ENCODE measurements at places on chromosomes 3 and 15.

DNA sequence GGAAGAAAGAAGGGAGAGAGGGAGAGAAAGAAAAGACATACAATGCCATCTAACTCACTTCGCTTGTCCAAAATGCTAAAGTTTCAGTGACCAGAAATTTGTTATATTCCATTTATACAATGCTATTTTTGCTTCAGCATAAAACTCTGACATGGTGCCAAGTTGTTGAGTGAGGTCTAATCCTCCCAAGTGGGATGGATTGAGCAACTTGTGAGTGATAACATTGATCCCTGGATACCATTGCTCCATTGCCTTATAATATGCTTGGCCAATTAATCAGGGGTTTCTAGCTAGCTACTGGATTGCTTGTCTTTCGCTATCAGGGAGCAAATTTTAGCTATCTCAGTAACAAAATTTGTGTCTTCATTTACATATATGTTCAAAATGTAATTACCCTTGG, 615.6 kb upstream of the DPPA4 start:
- DNase-seq, result no peak

GRCh38 chr3:40876009-40876408, 323.3 kb upstream of the CTNNB1 start:
- no peak for DNase-seq

GRCh38 chr3:4359805-4360502, 56.8 kb downstream of the SETMAR start:
- DNase-seq, result no peak

- DNase-seq, result peak; percentile 74
These were observed 115.0 kb downstream of the NR1D2 start for GRCh38 chr3:24060055-24060454.

DNA sequence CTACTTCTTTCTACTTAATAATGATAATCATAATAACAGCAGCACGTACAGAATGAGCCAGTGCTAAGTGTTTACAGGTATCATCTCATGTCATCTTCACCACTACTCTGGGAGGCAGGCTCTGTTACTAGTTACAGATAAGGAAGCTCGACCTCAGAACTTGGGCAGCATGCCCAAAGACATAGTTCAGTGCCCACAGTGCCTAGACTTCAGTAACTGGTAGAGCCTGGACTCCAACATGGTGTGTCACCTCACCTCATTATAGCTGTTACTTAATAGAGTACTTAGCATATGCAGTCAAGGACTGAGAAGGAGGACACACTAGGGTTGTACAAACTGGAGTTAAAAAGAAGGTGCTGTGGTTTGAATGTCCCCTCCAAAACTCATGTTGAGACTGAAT, 7.6 kb downstream of the GADL1 start:
- DNase-seq, result no peak

- DNase-seq, result no peak
These were observed 60.1 kb downstream of the MGLL start for GRCh38 chr3:127762077-127762786.

GRCh38 chr3:15681668-15682067, 80.1 kb downstream of the BTD start:
- no peak for DNase-seq

GRCh38 chr3:176650478-176650877, 546.8 kb downstream of the TBL1XR1 start:
- peak; percentile 5 for DNase-seq

DNA sequence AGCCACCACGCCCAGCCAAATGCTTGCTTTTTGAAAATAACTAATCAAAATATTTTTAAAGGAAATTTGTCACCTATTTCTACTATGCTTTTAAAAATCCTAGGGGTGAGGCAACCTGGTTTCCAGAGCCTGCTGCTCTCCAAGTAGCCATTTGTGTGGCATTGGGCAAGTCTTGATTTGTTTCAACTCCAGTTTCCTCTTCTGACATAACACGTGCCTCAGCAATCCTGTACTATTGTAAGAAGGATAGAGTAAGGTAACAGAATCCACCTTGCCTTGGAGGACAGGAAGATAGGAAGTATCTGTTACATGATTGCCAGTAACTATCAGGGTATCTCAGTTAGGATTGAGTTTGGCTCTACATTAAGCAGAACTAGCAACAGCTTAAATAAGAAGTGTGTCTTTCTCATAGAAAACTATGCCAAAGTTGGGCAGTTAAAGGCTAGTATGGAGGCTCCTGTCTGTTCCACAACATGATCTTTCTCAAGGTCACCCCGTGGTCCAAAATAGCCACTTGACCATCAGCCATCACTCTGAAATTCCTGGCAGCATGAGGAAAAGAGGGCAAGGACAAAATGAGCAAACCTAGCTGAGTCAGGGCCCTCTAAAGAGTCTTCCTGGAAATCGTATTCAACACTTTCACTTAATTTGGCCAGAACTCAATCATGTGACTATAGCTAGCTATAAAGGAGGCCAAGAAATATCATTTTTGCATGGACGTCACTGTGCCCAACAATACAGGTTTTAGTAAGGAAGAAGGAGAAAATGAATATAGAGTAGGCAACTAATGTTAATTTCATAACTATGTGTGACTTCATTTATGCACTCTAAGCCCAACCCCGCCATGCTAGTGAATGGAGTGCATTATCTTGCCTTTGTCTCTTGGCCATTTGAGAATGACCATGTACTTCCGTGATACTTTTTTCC, 66.1 kb downstream of the HMG20A start:
- DNase-seq, result no peak

DNA sequence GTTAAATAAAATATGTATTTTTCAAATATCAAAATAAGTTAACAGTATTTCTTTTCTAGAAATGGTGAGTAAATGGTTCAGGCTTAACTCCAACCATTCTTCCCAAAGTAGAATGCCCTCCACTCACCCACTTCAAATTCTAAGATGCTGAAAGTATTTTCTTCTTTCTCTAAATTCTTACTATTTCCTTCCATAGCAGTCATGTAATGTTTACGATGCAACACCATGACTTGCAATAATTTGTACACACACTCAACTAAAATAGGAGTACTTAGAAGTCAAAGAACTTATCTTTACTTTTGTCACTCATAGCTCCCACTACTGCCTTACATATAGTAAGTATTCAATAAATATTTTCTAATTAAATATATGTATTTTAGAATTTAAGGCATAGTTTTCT, 65.0 kb downstream of the AQR start:
- DNase-seq, result no peak

- no peak for DNase-seq
These were observed 597.8 kb upstream of the ALCAM start for GRCh38 chr3:104768886-104769285.

DNA sequence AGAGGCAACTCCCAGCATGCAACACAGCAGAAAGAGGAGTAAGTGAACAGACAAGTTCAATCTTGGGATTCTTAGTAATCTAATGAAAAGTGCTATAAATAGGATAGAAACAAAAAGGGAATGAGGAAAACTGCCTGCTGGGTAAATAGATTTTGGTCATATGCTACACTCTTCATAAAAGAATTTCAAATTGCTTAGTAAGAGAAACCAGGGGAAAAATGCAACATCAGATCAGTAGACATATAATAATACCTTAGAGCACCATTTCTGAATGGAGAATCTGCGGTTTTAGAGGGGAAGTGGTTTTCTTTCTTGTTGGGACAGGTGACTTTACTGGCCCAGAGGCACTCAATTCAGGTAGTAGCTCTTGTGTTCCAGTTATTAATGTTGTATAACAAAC, 13.4 kb upstream of the TBC1D5 start:
- no peak for DNase-seq

DNA sequence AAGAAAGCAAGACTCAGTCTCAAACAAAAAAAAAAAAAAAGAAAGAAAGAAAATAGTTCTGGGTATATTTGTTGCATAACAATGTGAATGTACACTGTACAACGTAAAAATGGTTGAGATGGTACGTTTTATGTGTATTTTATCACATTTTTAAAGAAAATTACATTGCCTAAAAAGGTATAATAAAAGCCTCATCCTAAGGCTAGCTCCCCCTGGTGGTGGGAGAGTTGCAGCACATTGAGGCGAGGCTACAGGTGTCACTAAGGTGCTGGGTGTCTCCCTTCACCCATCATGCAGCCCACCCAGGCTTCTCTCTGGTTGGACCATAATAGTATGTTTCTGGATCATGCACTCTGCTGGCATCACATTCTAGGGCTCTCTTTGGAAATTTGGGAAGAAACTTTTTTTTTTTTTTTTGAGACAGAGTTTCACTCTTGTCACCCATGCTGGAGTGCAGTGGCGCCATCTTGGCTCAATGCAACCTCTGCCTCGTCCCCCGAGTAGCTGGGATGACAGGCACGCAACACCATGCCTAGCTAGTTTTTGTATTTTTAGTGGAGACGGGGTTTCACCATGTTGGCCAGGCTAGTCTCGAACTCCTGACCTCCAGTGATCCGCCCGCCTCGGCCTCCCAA, 12.4 kb upstream of the RAB11A start:
- DNase-seq, result peak; percentile 45

GRCh38 chr3:64467255-64467944, 220.4 kb downstream of the ADAMTS9 start:
- no peak for DNase-seq

GRCh38 chr3:10764259-10765051, 51.6 kb upstream of the SLC6A11 start:
- no peak for DNase-seq

DNA sequence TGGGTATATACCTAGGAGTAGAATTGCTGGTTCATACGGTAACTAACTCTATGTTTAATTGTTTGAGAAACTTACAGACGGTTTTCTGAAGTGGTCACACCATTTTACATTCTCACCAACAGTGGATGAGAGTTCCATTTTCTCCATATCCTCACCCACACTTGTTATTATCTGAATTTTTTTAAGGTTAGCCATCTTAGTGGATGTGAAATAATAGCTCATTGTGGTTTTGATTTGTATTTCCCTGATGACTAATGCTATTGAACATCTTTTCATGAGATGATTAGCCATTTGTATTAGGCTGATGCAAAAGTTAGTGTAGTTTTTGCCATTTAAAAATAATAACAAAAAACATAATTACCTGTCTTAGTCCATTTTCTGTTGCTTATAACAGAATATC, 18.6 kb downstream of the CSTA start:
- no peak for DNase-seq

- no peak for DNase-seq
These were observed 532.2 kb downstream of the NTRK3 start for GRCh38 chr15:87724330-87724729.

DNA sequence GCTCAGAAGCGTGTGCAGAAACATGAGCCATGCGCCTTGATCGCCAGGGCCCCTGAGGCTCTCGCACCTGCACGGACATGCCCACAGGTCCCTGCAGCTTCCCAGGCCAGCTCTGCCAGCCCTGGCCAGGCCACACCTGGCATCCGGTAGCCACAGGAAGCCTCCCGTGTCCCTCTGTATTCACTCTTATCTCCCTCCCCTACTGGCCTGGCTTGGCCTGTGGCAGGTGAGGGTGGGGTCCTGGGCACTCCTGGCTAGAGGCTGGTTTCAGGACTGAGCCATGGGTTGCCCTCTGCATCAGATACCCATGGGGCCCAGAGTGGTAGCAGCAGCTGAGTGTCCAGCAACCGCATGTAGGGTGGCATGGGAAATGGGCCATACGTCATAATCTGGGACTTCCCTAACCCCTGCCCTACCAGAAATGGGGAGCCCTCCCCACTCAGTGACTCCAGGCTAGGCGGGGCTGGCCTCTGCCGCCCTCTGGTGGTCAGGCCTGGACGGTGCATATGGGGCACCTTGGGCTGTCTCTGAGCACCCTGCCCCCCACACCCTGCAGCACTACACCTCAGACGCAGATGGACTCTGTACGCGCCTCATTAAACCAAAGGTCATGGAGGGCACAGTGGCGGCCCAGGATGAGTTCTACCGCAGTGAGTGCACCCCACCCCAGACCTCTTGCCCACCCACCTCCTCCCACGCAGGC, 12.6 kb upstream of the LMAN1L start:
- DNase-seq, result peak; percentile 95

- peak; percentile 83 for DNase-seq
These were observed 940 bp downstream of the ARIH1 start for GRCh38 chr15:72474912-72475628.

DNA sequence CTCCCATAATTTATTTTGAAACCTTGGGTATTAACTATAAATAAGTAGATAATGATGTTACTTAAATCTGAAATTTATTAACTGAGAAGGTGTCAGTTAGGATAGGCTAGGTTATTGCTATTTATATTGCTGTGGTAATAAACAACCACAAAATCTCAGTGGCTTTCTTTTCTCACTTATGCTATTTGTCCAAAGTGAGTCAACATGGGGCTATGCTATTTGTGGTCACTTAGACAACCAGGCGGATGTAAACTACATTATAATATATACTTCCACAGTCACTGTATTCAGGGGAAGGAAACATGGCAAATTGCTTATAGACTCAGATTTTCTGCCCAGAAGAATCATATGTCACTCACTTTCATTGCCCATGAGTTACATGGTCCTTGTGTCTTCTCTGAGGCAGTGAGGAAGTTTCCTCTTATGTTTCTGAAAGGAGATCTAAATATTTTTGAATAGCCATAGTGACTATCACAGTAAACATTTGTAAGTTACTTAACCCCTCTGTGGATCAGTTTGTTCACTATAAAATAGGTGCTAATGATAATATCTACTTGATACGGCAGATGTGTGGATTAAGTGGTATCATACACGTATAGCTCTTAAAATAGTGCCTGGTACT, 19.8 kb downstream of the HMG20A start:
- DNase-seq, result peak; percentile 35
